ENCODE measurements at places on chromosomes 5 and 9. TPM values are rescaled to one million over a fixed set of nuclear protein-coding genes. Genes with fewer than 3 reads are reported as not detected.

PTGES gene
- total RNA-seq = not detected

SHOC1 gene
- total RNA-seq = not detected

LRRTM2 gene
- total RNA-seq = not detected

ZSWIM6 gene
- total RNA-seq = 6.0 TPM

IFNA2 gene
- total RNA-seq = not detected

LIFR gene
- not detected for total RNA-seq

PCDHB12 gene
- total RNA-seq = not detected

GRCh38 chr5:61609840-61610677, 278.0 kb downstream of the ZSWIM6 start:
- no peak for DNase-seq

GRCh38 chr5:14708551-14708950, 44.0 kb downstream of the OTULIN start:
- DNase-seq = no peak

DNA sequence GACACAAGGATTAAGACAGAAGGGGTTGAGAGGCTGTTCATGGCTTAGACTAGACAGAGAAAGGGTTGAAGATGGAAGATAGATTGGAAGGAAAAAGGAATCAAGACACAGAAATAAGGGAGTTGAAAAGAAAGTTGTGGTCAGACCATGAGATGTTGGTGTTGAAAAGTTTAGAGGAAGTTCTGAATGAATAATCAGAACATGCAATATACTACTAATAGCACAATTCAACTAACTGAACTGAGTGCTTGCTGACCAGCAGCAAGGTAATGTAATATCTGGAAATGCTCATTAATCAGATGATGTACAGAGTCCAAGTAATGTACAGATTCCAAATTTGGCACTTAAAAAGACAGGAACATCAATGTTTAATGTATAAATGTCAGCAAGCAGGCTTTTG, 10.6 kb upstream of the NNT start:
- no peak for DNase-seq

DNA sequence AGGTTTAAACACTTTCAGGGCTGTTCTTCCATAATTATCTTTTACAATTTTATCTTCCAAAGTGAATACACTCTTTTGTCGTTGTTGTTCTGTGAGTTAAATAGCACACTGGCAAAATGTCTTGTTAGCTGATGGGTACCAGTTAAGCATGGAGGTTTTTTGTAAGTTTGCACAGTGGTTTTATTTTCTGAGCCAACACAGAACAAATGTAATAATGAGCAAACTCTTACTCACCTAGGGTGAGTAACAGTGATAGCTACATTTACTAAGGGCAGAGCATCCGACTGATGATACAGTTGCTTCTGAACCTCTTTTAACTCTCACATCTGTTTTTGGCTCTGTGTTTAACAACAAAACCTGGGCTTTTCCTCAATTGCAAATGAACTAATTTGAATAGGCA, 103.2 kb downstream of the CTNND2 start:
- no peak for DNase-seq

DNA sequence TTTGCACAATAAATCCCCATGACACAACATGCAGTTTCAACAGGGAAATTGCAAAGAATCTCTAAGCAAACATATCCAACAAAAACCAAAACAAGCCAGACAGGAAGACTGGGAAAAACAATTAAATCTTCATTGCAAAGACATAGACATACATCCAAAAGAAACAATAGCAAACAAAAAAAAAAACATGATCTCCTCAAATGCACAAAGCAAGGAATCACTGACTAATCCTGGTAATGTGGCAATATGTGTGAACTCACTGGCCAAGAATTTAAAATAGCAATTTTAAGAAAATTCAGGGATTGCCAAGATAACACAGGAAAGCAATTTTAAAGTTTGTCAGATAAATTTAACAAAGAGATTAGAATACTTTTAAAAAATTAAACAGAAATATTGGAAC, 520.1 kb upstream of the SMC2 start:
- no peak for DNase-seq

DNA sequence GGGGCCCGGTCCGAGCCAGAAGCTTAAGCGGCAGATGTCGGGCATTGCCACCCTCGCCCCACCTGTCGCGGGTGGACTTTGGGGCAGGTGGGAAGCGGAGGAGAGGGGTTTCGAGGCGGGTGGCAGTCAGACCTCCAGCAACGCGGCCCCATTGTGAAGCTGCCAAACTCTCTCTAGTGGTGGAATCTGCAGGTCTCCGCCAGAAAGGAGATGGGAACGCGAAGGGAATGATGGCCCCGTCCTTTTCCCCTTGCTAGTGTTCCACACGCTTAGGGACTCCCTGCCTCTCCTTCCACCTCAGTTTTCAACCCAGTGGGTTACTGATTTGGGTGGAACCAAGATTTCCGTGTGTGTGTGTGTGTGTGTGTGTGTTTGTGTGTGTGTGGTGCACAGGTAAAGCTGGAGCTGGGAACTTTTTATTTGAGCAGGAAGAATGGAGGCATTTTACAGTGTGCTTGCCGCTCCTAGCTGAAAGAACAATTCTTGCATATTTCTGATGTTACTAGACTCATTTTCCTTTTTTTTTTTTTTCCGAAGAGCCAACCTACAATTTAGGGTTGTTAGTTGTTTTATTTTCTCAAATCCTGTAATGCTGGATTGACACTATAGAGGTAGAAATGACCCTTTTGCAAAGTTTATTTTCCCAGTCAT, 1.3 kb downstream of the MACIR start:
- no peak for DNase-seq

- DNase-seq = no peak
Observed at GRCh38 chr9:29659014-29659413, 2085.7 kb upstream of the C9orf72 start.

DNA sequence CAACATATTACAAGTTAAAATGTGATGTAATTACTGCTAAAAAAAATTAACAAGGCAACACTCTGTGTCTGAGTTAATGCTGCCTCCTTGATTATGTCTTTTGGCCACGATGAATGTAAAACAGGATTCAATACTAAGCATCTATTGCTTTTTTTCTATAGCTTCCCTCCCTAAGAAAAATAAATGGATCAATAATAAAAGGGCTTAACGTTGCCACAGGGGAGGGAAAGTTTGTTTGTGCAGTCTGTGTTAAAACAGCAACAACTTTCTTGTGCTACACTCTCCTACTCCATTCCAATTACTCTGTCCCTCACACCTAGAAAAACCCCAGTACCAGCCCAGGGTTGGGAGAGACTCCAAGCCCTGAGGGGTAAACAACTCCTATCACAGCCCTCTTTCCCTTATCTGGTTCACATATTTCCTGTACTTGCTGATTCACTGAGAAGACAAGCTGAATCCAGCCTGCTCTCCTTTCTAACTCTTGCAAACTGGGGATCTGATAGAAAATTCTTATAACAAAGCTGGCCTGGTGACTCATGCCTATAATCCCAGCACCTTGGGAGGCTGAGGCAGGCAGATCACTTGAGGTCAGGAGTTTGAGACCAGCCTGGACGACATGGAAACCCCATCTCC, 44.8 kb downstream of the PTPN3 start:
- DNase-seq = no peak

- no peak for DNase-seq
Observed at GRCh38 chr9:99573085-99573484, 248.6 kb upstream of the NR4A3 start.

DNA sequence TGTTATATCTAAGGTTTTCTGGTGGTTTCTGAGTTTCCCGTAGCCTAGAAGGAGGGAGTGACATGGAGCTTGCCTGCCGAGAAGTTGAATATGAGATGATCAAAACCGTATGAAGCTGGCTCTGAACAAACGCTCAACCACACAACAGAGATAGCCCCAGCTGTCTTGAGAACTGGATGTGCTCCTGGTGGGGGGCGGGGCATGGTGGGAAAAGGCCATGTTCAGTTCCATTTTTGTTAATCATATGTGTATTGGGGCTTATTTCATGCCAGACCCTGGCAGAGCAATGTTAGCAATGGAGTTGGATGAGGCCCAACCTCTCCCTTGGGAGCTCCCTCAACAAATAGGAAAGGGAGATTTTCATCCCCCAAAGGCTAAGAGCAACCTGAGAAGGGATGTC, 4.8 kb downstream of the CCL19 start:
- no peak for DNase-seq

DNA sequence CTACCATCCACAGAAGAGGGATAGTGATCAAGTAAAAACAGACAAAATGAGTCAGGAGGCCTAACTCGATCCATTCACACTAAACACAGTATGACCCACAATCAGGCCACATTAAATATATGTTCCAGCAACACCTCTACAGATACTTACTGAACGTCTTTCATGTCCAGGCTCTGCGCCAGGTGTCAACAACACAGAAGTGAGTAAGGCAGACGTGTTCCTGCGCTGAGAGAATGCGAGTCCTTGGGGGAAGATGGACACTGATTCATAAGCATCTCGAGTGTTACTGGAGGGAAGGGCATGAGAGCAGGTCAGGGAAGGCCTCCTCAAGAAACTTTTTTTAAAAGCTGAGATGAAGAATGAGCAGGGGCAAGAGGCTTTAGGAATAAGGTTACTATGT, 164.3 kb upstream of the CLINT1 start:
- DNase-seq = no peak

DNA sequence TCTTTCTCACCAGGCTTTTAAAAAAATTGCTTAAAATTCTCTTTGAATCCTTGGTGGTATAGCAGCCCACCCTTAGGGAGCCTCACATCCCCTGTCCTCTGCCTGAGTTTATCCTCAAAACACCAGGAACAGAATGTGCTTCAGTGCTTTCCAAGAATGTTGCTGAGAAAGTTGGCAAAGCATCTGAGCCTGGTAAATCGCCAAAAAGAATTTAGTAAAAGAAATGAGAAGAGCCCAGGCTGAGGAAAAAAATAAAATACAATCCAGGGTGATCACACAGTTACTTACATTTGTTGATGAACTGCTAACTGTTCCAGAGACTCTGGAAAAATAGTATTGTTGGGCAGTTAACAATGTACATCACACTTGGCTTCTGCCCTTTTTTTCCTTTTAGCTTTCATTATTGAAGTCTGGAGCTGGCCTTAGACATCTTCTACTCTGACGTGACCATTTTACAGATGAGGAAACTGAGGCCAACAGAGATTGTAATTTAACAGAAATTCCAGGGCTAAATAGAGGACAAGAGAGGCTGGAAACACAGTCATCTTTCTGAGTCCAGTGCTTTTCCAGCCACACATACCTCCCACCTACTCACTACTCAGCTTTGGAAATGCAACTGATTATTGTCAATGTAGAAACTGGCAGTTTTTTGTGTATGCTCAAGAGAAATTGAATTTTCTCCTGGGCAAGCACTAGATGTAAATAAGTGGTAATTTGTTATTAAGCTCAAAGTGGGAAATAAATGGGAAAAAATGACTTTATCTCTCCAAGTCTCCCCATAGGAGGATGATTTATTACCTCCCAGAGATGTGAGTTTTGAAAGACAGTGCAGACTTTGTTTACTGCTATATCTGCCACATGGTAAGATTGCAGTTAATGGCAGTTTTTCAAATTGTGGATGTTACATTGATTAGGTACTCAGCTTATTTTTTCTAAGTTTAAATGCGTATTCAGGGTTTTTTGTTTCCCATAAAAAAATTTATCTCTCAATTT, 86.7 kb upstream of the ALDH1A1 start:
- no peak for DNase-seq
